ENCODE measurements at places on chromosomes 2 and 18. TPM values are rescaled to one million over a fixed set of nuclear protein-coding genes. Genes with fewer than 3 reads are reported as not detected.

Gene EPHA4
- total RNA-seq, result 12.6 TPM

- no peak for DNase-seq
Measured at GRCh38 chr2:73852020-73852419, 23.3 kb downstream of the STAMBP start.

DNA sequence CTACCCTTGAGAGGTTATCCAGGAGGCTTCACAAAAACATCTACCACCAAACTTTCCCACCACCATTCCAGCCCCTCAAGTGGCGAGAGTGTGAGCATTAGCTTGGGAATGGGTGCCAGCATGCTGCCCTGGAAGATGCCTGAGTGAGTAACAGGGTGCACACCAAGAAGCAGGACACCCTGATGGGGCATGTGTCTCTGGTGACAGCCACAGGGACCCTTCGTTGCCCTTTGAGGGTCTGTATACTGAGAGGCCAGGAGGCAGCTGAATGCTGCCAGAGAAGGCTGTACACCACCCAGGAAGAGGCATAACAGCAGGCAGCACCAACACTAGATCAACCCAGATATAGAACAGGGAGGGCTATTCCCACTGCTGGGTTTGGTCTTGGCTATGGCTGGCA, 233.6 kb upstream of the THSD7B start:
- no peak for DNase-seq

- no peak for DNase-seq
Measured at GRCh38 chr2:95551055-95551568, 40.7 kb upstream of the TRIM43 start.

DNA sequence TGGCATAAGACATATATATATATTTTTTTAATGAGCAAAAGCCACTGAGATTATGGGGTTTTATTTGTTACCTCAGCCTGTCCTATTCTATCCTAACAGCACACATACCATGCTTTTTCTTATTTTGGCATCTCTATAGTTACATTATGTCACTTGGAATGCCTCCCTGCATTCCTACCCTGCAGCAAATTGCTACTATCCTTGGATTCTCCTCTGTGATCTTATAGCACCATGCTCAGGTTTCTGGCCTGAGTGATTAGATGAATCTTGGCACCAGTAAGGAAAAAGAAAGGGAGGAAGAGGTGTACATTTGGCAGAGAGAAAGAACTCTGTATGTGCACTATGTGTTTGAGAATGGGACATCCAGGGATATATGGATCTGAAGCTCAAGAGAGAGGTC, 86.3 kb upstream of the PELI1 start:
- DNase-seq, result no peak

Gene TMEM182
- 1.1 TPM for total RNA-seq

Gene NT5DC4
- total RNA-seq, result not detected

Gene LINC00305
- not detected for total RNA-seq

- peak; percentile 17 for DNase-seq
Measured at GRCh38 chr2:218821605-218822211, 9.9 kb downstream of the PRKAG3 start.

GRCh38 chr2:62140426-62141141, 55.3 kb upstream of the B3GNT2 start:
- DNase-seq, result no peak

DNA sequence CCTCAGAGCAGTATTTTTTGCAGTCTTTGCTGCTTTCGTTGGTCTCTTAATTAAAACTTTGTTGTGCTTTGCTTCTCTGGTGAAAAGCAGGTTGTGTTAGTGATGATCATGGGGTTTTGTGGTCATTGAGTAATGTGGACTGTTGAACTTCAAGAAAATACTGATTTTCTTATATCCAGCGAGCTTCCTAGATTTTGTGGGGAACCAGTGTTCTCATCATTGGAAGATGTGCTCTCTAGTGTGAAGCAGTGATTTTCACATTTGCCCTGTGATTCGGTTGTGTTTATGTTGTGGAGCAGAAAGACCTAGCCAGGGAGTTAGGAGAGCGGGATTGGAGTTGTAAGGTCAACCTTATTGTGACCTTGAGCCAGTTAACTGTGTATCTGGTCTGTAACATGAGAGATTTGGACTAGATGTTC, 12.4 kb downstream of the ASAP2 start:
- no peak for DNase-seq

Gene CFAP65
- 1.5 TPM for total RNA-seq

Gene GLI2
- total RNA-seq, result 0.95 TPM

Gene PCARE
- total RNA-seq, result not detected

DNA sequence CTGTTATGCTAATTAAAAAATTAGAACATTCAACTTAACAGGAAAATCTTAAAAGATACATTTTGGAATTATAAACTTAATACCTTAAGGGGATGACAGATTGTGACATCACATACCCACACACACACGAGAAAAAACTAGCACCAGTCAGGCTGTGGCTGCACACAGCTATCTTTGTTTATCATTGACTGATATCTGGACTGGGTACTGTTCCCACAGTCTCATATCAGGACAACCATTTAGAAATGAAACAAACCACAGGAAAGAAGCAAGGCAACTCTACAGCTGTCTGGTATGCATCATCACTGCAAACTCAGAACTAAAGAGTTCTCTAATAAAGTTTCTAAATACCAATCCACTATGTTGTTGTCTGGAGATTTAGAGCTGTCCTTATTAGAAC, 210.9 kb upstream of the SMAD7 start:
- no peak for DNase-seq

Gene KCNK3
- total RNA-seq, result 1.6 TPM

Gene DUSP19
- total RNA-seq, result 2.5 TPM

DNA sequence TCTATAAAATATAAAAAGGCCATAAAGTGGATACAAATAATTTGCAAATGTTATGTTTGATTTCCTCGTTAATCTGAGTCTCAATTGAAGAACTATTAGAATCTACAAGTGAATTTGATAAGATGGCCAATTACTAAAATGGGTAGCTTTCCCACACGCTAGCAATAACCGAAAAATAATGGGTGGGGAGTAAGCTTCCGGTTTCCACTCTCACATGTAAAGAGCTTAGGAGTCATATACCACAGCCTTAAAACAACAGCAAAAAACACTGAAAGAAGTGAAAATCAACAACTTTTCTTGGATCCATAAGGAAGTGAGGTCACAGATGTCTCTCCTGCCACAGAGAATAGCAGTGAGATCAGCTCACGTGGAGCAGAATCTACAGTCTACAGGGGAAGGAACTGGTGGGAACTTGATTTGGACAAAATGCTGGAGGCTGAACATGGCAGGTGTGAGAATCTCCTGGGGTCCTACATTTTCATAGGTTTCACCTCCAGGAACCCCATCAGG, 18.6 kb downstream of the THAP4 start:
- no peak for DNase-seq

- DNase-seq, result no peak
Measured at GRCh38 chr2:222663479-222663878, 7.6 kb upstream of the FARSB start.

Gene FEV
- total RNA-seq, result 5.1 TPM

- no peak for DNase-seq
Measured at GRCh38 chr18:50429207-50429948, 54.5 kb downstream of the SKA1 start.

Gene TEX44
- total RNA-seq, result not detected

- DNase-seq, result no peak
Measured at GRCh38 chr2:241720099-241720498, 14.3 kb upstream of the D2HGDH start.

Gene AAMP
- 114 TPM for total RNA-seq

- no peak for DNase-seq
Measured at GRCh38 chr2:234423884-234424283, 73.0 kb downstream of the ARL4C start.

DNA sequence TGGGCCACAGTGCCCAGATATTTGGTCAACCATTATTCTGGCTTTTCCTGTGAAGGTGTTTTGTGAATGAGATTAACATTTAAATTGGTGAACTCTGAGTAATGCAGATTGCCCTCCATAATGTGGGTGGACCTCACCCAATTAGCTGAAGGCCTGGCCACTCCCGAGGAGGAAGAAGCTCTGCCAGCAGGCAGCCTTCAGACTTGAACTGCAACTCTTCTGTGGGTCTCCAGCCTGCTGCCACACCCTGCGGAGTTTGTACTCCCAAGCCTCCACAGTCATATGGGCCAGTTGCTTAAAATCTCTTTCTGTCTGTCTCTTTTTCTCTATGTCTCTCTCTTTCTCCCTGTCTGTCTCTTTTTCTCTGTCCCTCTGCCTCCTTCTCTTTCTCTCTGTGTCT, 262.7 kb downstream of the MYCN start:
- DNase-seq, result peak; percentile 74

DNA sequence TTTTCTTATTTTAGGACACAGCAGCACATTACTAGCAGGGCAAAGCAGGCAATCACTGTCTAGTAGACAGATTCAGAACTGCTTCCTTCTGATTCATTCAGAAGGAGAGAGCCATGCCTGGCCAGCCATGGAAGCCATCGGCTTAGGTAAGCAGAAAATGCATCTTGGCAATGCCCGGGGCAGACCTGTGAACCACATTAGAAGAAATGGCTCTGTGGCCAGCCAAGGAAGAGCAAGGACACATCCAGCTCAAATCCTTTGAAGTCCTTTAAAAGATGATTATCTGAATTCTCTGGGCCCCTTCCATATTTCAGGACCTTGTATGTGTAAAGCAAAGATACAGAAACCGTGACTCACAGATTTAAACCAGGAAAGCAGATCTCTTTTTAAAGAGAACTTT, 227.4 kb downstream of the PID1 start:
- no peak for DNase-seq

Data from Peyer's patch (tissue), 4 donors.